Naive thymus-derived CD4-positive, alpha-beta T cell (primary cell): ENCODE measurements at places on chromosomes 16 and 17.

DNA sequence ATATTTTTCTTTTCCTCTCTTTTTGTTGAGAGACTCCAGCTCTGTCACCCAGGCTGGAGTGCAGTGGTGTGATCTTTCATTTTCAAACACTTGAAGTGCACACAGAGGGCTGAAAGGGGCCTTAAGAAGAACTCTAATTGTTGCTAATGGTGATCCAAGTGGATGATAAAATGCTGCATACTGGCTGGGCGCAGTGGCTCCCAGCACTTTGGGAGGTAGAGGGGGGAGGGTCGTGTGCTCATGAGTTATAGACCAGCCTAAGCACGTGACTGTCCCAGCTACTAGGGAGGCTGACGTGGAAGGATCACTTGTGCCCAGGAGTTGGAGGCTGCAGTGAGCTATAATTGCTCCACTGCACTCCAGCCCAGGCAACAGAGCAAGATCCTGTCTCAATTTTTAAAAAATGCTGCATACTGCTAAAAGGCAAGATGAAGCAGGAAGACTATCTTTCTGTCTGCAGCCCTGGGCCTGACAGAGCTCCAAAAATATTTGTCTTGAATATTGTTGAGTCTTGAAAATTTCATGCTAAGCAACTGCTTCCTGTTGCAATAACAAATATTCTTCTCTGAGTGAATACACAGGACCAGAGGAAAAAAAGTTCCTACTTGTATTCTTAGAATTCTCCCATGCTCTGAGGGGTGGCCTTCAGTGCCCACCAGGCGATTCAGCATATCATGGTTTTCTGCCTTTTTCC is 63.7 kb upstream of the AKTIP start:
- no peak for DNase-seq

DNA sequence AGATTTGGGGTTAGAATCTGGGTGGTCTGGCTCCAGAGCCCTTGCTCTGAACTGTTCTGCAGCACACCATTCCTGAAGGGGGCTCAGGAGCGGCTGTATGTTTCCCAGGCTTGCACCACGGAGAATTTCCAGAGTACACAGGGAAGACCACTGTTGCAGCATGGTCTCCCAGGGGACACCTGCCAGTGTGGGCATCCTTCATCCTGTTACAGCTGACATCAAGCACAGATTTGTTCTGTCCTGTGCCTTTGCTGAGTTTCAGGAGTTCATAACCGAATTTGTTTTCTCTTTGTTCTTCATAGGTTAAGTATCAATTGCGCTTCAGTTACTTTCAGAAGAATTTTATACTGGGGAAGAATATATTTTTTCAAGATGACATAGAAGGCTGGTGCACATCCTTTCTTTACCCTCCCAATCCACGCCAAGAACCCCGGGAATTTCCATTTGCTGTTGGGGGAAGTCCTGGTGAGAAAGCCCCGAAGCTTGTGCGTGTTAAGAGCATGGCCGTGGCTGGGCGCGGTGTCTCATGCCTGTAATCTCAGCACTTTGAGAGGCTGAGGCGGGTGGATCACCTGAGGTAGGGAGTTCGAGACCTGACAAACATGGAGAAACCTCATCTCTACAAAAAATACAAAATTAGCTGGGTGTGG is 26.3 kb upstream of the ABCA3 start:
- DNase-seq = no peak

- peak; percentile 69 for DNase-seq
Measured at GRCh38 chr17:76240461-76241203, at the start of gene RNF157. TSS of gene RNF157 (minus strand) at chr17:76240493. CDS start at chr17:76240240, 253 bp downstream.

DNA sequence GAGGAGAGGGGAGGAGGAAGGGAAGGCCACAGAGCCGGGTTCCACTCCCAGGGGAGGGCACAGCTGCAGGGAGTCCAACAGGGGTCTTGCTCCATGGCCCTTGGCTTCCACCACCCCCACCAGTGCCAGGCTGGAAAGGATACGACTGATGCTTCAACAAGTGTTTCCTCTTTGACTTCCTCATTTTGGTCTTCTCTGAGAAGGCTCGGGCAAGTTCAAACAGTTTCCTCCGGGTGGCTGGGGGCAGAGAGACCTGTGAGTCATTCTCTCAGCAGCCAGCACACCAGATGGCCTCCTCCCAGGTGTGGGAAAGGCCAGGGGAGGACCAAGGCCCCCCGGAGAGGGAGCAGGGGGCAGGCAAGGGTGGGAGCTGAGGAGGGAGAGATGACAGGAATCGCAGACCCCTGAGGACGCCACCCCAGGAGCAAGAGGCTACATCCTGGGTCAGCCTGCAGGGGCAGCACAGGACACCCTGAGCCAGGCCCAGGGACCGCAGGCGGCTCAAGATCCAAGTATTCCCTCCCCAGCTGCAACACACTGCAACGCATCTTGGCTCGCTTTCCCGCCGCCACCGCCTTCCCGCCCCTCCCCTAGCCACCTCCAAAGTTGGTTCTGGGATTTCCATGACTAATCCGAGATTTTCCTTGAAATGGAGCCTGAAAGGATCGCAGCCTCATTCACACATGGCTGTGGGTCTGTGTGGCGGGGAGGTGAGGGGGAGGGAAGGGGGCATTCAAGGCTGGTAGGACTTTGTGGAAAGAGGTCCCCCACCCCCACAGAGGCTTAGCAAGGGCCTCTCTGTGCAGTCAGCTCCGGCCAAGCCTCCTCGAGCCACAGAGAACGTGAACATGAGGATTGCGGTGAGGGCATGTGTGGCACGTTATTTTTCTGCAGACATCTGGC is 18.4 kb upstream of the MRPS23 start:
- peak; percentile 11 for DNase-seq

DNA sequence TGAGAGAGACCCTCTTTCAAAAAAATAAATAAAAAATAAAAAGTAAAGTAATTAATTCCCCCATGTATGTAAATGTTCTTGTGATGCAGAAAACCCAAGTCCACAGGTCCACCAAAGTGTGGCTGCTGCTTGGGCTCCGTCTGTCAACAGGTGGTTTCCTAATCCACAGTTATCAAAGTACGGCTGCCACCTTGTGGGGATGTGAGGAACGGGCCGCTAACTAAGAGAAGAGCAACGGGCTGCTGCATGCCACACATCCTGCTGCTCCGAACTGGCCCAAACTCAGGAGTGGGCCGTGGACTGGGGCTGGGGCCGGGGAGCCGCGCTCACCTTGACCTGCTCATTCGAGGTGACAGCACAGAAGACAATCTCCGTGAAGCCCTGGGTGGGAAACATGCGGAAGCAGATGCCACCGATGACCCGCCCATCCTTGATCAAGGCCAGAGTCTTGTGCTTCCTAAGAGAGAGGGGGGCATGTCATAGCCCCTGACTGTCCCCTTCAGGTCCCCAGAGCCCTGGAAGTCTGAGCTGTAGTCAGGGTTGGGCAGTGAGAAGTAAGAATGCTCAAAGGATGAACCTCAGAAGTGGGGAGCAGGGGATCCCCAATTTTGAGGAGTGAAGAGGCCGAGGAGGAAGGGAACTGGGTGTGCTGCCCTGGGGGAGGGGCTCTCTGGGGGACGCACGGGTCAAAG is 4.3 kb downstream of the KAT2A start:
- DNase-seq = peak; percentile 86

GRCh38 chr17:9021992-9022572 is 772 bp downstream of the NTN1 start:
- no peak for DNase-seq

DNA sequence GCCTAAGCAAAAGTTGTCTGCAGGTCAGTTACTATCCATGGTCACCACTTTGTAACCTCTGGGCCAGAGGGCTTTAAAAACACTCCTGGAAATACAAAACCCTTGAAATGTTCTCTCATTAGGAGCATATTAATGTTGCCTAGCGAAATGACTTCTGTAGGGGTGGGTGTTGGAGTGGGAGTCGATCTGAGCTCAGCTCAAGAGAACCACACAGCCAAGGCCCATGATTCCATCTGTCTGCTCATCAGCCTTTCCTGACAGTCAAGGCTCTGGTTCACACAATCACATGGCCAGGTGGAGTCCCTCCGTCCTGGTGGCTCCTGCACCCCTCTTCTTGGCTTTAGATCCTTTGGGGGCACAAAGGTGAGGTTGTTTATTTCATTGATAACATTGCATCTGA is 26.7 kb downstream of the RCVRN start:
- no peak for DNase-seq

DNA sequence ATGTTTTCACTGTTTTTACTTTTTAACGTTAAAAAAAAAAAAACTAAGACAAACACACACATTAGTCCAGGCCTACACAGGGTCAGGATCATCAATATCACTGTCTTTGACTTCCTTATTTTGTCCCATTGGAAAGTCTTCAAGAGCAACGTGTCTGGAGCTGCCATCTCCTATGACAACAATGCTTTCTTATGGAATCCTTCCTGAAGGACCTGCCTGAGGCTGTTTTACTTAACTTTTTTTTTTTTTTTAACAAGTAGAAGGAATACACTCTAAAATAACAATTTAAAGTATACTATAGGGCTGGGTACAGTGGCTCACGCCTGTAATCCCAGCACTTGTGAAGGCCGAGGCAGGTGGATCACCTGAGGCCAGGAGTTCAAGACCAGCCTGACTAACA is 71.8 kb upstream of the BCAR1 start:
- DNase-seq = no peak

DNA sequence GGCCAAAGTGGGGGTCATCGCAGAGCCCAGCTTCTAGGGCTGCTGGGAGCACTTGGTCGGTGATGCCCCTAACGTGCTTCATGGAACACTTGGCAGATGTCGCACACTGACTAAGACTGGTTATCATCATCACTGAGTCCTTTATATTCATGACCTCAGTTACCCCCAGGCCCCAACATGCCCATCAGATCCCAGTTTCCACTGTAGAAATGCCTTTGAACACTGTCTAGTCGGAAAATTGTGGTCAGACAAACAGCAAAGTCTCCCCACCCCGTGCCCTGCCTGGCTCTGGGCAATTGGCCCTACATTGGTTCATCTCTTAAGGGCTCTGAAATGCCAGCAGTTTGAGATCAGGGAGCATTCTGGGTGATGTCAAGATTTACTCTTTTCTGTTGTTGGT is 51.3 kb downstream of the NKD1 start:
- DNase-seq = no peak

GRCh38 chr17:82301916-82302567 is 15.4 kb downstream of the CD7 start:
- DNase-seq = peak; percentile 52

GRCh38 chr17:34368946-34369500 is 6.0 kb upstream of the CCL1 start:
- no peak for DNase-seq

GRCh38 chr17:63523253-63523855 is at the start of gene KCNH6:
TSS of gene KCNH6 (plus strand) at chr17:63523358. CDS start at chr17:63523414, 56 bp downstream.
- no peak for DNase-seq

- DNase-seq = peak; percentile 75
Measured at GRCh38 chr16:50338371-50339231, 30.2 kb downstream of the BRD7 start.

GRCh38 chr17:77962348-77962747 is 3.8 kb downstream of the TNRC6C start:
- DNase-seq = no peak

GRCh38 chr16:2148714-2149629 is 547 bp downstream of the RAB26 start:
- DNase-seq = no peak

DNA sequence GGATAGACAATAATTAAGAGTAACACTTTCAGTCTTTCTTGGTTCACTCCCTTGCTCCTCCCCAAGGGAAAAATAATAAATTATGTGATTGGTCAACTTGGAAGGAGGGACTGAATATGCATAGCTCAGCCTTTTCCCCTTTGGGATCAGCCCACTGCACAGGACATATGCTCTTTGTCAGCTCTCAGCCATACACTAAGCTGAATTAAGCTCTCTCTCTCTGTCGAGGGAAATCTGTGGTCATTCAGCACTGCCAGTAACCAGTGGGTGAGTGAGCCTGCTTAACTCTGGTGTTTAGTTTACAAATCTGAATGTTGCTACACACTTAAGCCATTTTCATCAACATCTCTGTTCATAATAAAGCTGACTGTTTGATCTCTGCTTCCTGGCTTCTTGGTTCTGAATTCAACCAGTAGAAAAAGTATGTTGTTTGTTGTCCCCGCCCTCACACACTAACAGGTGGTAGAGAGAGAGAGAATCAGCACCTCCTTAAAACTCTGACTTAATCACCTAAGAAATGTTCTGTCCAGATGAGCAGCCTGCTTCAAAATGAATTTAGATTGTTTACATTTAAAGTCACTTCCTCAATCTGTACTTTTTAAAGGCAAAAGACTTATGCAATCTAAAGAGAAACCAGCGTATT is 102.3 kb upstream of the C17orf78 start:
- no peak for DNase-seq

GRCh38 chr16:20803192-20803560 is 3.1 kb downstream of the ERI2 start:
- no peak for DNase-seq

- no peak for DNase-seq
Measured at GRCh38 chr17:76036497-76037261, 9.6 kb upstream of the EVPL start.

DNA sequence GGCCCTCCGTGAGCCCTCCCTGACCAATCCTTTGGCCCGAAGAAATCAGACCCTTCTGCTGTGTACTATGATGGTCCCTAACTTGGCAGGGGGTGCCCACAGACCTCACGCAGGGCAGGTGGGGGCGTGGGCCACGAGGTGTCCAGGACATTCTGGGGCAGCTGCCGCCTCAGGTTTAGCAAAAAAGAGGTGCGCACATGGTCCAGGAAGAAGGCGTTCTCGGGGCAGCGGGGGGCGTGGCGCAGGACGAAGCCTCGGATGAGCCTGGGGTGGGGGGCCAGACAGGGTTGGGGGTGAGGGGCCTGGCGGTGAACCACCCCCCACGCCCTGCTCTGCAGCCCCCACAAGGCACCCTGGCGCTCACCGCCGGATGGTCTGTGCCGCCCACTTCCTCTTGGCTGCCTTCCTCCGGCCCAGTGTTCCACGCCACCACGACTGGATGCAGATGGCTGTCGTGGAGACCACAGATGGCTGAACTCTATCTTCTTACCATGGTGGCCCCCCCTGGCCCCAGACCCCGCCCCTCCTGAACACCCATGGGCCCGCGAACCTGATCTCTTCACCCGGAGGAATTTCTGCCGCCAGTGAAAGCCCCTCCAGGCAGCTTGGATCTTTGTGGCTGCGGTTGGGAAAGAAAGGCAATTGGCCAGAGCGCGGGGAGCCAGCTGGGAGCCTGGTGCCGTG is 14.2 kb upstream of the CRK start:
- DNase-seq = no peak

GRCh38 chr17:45131616-45132319 is 547 bp downstream of the PLCD3 start:
- no peak for DNase-seq

DNA sequence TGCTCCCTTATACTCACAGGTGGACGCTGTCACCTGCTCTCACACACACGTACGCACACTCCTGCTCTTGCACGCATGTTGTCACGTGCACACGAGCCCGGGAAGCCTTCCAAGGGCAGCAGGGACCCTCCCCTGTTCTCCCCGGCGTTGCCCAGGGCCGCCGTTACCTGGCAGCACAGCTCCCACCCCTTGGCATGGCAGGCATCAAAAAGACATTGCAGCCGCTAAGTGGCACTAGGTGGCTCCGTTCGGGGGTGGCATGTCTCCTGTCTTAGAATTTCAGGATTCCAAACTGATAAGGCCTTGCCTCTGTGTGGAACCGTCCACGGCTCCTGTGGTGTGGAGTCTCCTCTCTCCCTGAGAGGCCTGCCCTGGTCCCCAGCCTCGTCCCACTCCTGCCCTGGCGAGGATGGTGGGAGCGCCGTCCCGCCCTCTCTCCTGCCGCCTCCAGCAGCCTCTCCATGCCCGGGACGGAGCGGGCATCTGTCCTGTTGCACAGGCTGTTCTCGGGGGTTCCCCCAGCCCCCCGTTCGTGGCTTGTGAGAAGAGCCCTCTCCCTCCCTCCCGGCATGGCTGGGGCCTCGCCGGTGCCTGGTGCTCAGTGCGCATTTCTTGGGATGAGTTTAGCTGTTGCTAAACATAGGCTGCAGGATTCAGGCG is 126.7 kb upstream of the GSE1 start:
- DNase-seq = no peak

GRCh38 chr16:84579936-84580335 is 37.9 kb downstream of the COTL1 start:
- DNase-seq = no peak
